ENCODE measurements at places on chromosomes 7 and 10.
A peak's percentile ranks its signal among the peaks of the same experiment; 100 is the strongest.

DNA sequence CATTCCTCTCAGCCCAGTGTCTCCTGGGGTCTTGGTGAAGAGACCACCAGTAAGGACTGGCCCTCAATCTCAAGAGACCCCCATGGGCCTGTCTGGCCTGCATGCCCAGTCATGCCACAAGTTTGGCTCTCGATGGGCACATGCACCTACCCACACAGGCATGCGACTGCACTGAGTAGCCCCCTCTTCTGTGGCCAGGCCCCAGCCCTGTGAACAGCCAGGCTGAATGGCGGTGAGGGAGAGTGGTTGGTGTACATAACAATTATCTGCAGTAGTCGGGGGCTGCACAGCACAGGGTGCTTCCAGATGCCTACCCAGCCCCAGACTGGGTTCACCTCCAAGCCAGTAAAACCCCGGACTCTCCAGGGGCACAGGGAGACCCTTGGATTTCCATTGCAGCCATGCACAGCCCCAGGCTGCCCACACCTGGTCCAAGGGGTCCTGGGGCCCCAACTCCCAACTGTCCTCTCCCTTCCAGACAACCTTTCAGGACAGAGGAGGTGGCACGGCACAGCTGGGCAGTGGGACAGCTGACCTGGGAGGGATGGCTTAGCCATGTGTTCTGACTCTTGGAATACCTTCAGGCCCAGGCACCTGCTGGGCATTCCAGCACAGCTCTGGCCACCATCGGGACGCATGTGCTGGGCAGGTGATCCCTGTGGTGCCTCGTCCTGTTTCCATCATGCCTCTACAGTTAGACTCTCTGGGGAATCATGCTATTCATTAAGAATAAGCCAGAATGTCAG lies 21.0 kb upstream of the CSGALNACT2 start:
- H3K4me3 ChIP-seq = no peak overlapping the region
- DNase-seq = no peak
- H3K4me1 ChIP-seq = no peaks in the 10 kb centered on the region
- H3K27ac ChIP-seq = no peak overlapping the region
- H3K27me3 ChIP-seq = no peaks in the 10 kb centered on the region

DNA sequence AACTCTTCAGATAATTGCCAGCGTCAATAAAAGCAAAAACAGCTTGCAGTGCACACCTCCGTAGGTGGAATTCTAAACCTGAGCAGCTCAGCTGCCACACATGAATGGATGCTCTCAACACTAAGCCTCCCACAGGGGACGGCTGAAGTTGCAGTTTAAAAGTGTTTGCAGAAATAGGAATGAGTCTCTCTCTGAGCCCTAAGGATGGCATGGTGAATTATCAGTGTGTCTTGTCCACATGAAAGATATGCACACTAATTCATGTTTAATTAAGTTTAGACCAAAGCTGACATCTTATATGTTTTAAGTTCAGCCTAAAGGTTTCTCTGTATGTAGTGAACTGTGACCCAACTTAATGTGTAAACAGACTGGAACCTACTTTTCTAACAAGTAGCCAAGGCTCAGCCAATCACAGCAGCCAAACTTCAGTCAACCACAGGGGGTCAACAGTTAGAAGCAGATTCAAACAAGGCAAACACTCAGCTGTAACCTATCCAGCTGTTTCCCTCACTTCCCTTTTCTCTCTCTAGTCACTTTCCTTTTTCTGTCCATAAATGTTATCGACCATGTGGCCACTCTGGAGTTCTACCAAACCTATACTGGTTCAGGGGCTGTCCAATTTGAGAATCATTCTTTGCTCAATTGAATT lies 38.1 kb downstream of the CTTNBP2 start:
- no peak overlapping the region for H3K27ac ChIP-seq
- H3K27me3 ChIP-seq = no peaks in the 10 kb centered on the region
- H3K4me1 ChIP-seq = no peaks in the 10 kb centered on the region
- H3K36me3 ChIP-seq = no peaks in the 10 kb centered on the region
- H3K4me3 ChIP-seq = no peak overlapping the region
- DNase-seq = no peak

DNA sequence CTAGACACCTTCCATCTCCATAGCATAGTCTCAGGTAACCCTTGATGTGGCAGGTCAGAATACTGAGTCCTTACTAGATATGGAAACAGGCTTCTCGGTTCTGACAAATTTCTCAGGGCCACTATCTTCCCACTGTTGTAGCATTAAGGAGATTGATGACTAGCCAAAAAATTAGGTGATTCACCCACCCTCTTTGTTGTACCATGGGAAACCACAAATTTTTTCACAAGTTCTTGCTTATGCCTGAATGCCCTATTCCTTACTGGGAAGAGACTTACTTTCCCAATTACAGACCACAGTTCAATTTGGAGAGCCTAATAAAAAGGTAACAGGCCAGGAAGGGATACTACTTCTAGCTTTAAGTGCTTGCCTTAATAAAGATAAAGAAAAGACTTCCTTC lies 948.8 kb downstream of the GRM8 start:
- H3K4me3 ChIP-seq = no peak overlapping the region
- DNase-seq = no peak
- H3K27me3 ChIP-seq = no peaks in the 10 kb centered on the region
- H3K4me1 ChIP-seq = no peaks in the 10 kb centered on the region
- no peaks in the 10 kb centered on the region for H3K36me3 ChIP-seq

DNA sequence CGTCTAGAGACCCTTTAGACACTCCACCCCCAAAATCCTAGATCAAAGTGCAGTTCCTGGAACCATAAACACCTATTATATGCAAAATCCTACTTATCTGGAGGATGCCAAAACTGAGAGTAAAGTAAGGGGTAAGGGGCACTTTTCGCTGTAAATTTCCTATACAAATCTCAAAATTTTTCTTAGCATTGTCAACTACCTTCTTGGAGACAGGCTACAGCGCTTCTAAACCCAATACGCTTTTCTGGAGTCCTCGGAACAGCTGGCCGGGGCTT lies 10.4 kb downstream of the TWIST1 start:
- H3K27ac ChIP-seq = no peak overlapping the region
- H3K27me3 ChIP-seq = no peaks in the 10 kb centered on the region
- H3K36me3 ChIP-seq = no peaks in the 10 kb centered on the region
- no peaks in the 10 kb centered on the region for H3K4me1 ChIP-seq
- no peak for DNase-seq
- H3K4me3 ChIP-seq = no peak overlapping the region

- DNase-seq = no peak
- H3K36me3 ChIP-seq = no peaks in the 10 kb centered on the region
- no peaks in the 10 kb centered on the region for H3K27me3 ChIP-seq
Measured at GRCh38 chr7:119868387-119868786, 404.6 kb upstream of the KCND2 start.

DNA sequence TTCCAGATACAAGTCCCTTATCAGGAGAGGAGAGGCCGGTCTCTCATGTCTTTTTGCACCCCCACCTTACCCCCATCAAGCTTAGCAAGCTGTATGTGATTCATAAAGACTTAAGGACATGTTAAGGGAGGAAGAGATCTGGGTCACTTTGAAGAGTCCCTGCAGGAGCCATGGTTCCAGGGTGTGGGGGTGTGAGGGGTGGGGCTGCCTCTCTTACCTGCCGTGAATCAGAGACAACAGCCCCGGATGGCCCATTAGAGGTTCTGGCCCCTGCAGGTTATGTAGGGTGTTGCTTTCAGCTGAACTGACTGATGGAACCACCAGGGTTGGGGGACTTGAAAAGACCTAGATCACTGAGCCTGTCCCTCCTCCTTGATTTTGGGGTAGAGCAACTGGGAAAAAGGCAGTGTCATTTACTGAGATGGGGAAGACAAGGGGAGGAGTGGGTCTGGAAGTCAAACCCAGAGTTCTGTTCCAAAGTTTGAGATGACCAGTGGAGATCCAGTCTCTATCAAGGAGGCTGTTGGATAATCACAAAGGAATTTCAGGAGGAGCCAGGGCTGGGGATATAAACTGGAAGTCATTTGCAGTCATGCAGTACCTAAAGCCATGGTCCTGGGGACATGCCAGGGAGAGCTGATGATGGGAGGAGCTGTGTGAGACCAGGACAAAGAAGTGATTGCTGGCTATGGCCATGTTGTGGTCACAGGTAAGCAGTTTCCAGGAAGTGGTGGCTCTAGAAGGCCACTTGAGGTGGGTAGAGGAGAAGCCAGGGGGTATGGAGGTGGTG lies 23.1 kb downstream of the ADAMTS14 start:
- peaks cover 4% of the 10 kb centered on the region for H3K36me3 ChIP-seq
- no peak overlapping the region for H3K4me3 ChIP-seq
- H3K4me1 ChIP-seq = peaks cover 9% of the 10 kb centered on the region
- H3K27me3 ChIP-seq = no peaks in the 10 kb centered on the region
- DNase-seq = no peak

GRCh38 chr10:32377458-32378259 lies 30.7 kb upstream of the EPC1 start:
- no peaks in the 10 kb centered on the region for H3K27me3 ChIP-seq
- no peaks in the 10 kb centered on the region for H3K36me3 ChIP-seq
- H3K27ac ChIP-seq = peak overlapping the region; percentile 62
- DNase-seq = peak; percentile 10

GRCh38 chr10:13816195-13816925 lies 229.6 kb downstream of the PRPF18 start:
- H3K36me3 ChIP-seq = no peaks in the 10 kb centered on the region
- H3K4me3 ChIP-seq = no peak overlapping the region
- DNase-seq = no peak
- H3K4me1 ChIP-seq = no peaks in the 10 kb centered on the region

- H3K4me3 ChIP-seq = no peak overlapping the region
- H3K36me3 ChIP-seq = no peaks in the 10 kb centered on the region
- H3K4me1 ChIP-seq = no peaks in the 10 kb centered on the region
Measured at GRCh38 chr7:15332956-15333355, 228.9 kb downstream of the AGMO start.

- H3K36me3 ChIP-seq = no peaks in the 10 kb centered on the region
- no peaks in the 10 kb centered on the region for H3K27me3 ChIP-seq
- no peak overlapping the region for H3K27ac ChIP-seq
- peaks cover 94% of the 10 kb centered on the region for H3K4me1 ChIP-seq
- H3K4me3 ChIP-seq = no peak overlapping the region
Measured at GRCh38 chr7:101947899-101948298, 130.5 kb downstream of the CUX1 start.

DNA sequence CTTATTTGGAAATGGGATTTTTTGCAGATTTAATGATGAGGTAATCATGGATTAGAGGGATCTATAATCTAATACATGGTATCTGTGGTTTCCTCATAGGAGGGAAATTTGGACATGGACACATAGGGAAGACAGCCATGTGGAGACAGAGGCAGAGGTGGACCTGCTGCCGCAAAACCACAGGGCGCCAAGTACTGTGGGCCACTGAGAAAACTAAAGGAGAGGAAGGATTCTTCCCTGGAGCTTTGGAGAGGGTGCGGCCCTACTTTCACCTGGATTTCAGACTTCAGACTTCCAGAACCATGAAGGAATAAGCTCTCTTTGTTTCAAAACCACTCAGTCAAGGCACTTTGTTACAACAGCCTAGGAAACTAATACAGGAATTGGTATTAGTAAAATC lies 149.4 kb upstream of the AKR1E2 start:
- no peak overlapping the region for H3K4me3 ChIP-seq
- no peaks in the 10 kb centered on the region for H3K36me3 ChIP-seq
- H3K27ac ChIP-seq = no peak overlapping the region

DNA sequence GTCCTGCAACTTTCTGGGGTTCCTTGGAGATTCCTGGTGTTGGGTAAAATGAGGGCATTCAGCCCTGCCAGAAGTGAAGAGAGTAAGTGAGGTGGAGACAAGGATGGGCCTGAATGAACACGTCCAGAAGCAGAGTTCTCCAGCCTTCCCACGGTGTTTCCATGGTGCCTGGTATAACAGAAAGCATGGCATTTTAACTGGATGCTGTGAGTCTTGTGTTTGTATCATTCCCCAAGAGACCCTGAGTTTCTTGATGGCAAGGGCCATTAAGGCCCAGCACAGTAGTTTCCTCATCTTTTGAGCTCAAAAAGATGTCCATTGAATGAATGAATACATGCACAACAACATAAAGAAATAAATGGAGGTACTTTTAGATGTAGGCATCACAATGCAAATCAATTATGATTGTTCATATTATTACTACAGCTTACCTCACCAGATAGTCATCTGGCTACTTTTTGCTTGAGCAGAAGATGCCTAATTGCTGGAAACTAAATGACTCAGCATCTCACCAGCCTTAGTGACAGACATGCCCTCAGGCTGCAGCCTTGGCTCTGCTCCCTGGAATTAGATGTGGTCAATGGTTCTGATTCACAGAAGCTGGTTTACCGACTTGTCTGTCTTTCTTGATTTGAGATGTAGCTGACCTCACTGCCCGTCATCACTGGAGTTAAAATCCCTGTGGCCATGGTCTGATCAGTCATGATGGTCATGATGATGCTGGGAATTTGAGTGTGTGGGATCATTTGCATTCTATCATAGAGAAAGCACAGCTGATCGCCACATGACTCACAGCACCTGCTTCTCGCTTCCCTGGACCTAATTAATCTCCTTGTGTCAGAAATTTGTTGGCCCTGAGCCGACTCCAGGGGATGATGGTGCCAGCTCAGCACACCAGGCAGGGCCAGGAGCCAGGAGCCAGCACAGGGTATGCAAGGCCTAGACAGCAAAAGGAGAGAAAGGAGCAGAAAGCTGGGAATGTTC lies 83.9 kb downstream of the CXCL12 start:
- DNase-seq = peak; percentile 47
- peaks cover 11% of the 10 kb centered on the region for H3K4me1 ChIP-seq
- H3K27ac ChIP-seq = no peak overlapping the region
- H3K27me3 ChIP-seq = peaks cover 12% of the 10 kb centered on the region

DNA sequence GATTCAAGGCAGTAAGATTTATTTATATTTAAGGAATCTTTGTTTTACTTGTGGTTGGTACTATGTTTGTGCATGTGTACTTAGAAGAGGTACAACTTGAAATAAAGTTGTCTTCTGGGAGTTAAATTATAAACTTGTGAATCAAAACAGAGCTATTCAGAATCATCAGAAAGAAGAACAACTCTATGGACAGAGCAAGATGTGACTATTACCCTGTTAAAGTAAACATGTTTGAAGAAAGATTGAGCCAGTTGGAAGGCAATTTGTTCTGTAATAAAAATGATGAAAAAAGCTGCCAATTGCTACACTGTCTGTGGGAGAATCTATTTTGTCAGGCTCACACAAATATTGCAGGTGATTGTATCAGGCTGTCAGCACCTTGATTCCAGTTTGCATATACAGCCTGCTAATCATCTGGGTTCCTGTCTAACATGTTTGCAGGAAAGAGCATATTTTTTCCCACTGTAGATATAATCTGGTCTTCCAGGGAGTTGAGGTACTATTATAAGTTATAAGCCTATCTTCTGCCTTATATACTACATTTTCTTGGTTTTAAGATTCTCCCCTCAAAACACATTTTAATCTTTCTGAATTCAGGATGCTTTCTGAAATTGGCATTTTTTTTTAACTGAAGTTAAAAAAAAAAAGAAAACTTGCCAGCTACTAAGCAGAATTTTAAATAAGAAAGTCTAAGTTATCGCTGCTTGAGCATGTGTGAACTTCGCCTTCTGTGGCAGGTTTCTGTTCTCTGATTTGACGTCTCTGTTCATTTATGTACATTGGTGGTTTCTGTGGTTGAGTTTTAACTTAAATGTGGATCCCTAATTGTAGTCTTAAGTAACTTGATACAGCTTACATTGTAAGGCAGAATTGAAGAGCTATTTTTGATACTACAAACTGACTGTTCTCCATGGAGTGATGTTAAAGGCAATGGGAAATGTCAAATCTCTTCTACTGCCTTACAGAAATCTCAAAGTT lies 46.0 kb downstream of the ZNRF2 start:
- H3K27me3 ChIP-seq = no peaks in the 10 kb centered on the region
- H3K4me1 ChIP-seq = no peaks in the 10 kb centered on the region
- H3K36me3 ChIP-seq = no peaks in the 10 kb centered on the region
- DNase-seq = no peak
- no peak overlapping the region for H3K4me3 ChIP-seq
- no peak overlapping the region for H3K27ac ChIP-seq
